ENCODE measurements at places on chromosomes 12 and 14. TPM values are rescaled to one million over a fixed set of nuclear protein-coding genes. Genes with fewer than 3 reads are reported as not detected.
A peak's percentile ranks its signal among the peaks of the same experiment; 100 is the strongest.

The TIMELESS gene
- 6.0 TPM for total RNA-seq

The ITGB7 gene
- total RNA-seq = 2.3 TPM

The NKX2-1 gene
- total RNA-seq = not detected

The STYX gene
- 13.9 TPM for total RNA-seq

The SLC38A4 gene
- total RNA-seq = 0.45 TPM

DNA sequence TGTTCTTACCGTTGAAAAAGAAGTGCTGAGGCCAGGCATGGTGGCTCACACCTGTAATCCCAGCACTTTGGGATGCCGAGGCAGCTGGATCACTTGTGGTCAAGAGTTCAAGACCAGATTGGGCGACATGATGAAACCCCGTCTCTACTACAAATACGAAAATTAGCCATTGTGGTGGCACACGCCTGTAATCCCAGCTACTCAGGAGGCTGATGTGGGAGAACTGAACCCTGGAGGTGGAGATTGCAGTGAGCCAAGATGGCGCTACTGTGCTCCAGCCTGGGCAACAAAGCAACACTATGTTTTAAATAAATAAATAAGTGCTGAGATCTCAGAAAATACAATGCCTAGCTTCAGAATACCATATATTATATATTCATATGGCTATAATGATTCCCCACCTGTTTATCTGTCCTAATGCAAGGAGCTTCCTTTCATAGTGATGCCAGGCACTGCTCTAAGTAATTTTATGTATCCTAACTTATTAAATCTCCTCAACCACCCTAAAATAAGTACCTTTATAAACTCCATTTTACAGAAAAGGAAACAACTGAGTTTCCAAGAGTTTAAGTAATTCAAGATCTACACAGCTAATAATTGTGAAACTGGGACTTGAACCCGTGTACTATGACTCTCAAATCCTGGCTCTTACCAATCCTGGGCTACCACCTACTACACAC is 7.3 kb downstream of the PHLDA1 start:
- no peak for DNase-seq

- DNase-seq = no peak
Measured at GRCh38 chr12:105317942-105318621, 12.4 kb upstream of the C12orf75 start.

DNA sequence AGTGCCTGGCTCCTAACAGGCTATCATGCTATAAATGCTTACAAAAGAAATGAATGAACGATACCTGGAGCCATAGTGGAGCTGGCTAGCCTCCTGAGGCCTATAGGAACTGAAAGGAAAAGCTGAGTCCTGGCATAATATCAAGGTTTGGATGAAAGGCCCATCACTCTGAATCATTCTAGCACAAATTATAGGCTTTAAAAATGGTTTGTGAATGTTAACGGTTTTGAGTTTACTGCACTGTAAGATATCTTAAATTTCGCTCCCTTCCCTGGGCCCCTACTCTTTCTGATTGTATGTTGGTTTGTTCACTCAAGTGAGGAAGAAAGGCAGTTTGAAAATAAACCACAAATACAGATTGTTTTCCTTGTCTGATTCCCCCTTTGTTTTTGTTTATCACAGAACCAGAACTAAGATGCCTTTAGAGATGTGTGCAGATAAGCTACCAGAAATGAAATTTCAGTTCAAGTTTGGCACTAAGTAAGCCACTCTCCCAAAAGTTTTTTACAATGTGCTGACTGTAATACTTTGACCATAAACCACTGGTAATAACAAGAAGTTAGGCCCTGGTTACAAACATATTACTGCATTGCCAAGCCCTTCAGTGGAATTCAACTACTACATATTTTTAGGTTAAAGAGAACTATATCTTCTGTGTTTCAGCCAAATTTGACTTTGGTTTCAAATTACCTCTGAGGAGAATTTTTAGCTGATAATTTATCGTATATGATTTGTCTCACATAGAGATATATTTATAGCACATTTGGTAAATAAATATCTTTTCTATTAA is 89.5 kb downstream of the ALX1 start:
- no peak for DNase-seq

DNA sequence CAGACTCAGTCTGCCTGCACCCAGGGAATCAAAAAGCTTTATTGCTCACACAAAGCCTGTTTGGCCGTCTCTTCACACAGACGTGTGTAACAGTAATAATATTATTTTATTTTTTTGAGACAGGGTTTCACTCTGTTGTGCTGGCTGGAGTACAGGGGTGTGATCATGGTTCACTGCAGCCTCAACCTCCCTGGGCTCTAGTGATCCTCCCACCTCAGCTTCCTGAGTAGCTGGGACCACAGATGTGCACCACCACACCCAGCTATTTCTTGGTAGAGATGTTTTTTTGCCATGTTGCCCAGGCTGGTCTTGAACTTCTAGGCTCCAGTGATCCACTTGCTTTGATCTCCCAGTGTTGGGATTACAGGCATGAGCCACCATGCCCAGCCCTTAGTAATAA is 88.4 kb upstream of the DCD start:
- no peak for DNase-seq

- DNase-seq = no peak
Measured at GRCh38 chr12:80825506-80825905, 108.8 kb downstream of the MYF5 start.

- no peak for DNase-seq
Measured at GRCh38 chr14:100629696-100630095, 42.5 kb upstream of the BEGAIN start.

- DNase-seq = no peak
Measured at GRCh38 chr14:48274826-48275225, 599.4 kb upstream of the MDGA2 start.

- DNase-seq = no peak
Measured at GRCh38 chr14:73369428-73369827, 88.9 kb downstream of the NUMB start.

- no peak for DNase-seq
Measured at GRCh38 chr14:102923201-102923924, 900 bp downstream of the AMN start.

DNA sequence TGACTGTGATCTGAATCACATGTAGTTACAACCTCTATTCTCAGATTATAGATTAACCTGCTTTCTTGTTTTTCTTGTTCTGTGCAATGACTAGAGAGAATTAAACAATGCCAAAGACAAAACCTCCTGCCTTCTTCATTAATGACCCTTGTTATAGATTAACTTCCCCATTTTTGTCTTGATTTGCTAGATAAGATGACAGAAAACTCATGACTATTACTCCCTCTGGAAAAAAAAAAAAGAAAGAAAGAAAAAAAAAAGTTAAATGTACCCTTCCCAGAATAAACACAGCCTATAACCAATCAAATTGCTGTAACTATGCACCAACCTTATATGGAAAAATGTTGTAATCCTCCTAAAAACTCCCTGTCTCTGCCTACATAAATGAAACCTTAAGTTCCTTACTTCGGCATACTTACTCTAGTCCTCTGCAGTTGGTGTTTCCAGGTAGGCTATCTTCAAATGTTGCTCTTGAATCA is 41.1 kb upstream of the PCED1B start:
- DNase-seq = no peak

GRCh38 chr12:3091382-3092241 is 14.4 kb downstream of the TSPAN9 start:
- DNase-seq = no peak

GRCh38 chr14:78292003-78292402 is 121.8 kb downstream of the NRXN3 start:
- DNase-seq = no peak

- DNase-seq = peak; percentile 85
Measured at GRCh38 chr12:130425698-130426245, 88.1 kb downstream of the PIWIL1 start.

- no peak for DNase-seq
Measured at GRCh38 chr14:23910101-23910875, 43.3 kb upstream of the DHRS4 start.

DNA sequence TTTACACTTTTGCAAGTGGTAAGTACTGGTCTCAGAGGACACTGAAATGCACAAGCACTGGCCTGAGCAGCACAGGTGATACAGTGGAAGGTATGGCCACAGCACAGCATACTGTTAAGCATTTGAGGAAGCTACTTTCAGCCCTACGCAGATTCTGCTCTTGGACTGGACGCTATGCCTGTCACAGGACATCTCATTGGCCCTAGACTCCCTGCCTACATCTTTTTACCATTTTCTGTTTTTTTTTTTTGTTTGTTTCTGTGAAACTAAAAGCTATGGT is 144.2 kb upstream of the ABCD2 start:
- no peak for DNase-seq

- no peak for DNase-seq
Measured at GRCh38 chr12:12794686-12795085, 9.2 kb downstream of the APOLD1 start.

Measured in mesenteric fat pad (tissue), 1 donor.